ENCODE measurements at places on chromosomes 12 and 14.

GRCh38 chr12:125093681-125094330 lies 28.6 kb downstream of the AACS start:
- DNase-seq, result no peak

- peak; percentile 51 for DNase-seq
Measured at GRCh38 chr14:83556746-83557453, 1973.0 kb upstream of the FLRT2 start.

GRCh38 chr12:4322726-4323125 lies 1.7 kb downstream of the TIGAR start:
- DNase-seq, result no peak

GRCh38 chr12:15682826-15683225 lies 106.4 kb downstream of the EPS8 start:
- no peak for DNase-seq

GRCh38 chr14:65228956-65229747 lies 126.8 kb upstream of the MAX start:
- DNase-seq, result no peak

DNA sequence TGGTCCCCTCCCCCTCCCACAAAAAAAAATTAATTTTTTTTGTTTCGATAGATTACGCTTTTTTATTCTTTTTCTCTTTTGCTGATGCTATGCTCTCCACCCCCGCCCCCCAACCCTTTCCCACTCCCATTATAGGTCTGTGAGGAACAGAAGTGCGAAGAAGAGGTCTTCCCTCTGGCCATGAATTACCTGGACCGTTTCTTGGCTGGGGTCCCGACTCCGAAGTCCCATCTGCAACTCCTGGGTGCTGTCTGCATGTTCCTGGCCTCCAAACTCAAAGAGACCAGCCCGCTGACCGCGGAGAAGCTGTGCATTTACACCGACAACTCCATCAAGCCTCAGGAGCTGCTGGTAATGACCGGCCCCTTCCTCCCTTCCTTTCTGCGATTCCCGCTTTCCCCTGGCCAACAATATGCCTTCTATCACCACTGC lies 2.3 kb downstream of the CCND2 start:
- no peak for DNase-seq

- DNase-seq, result no peak
Measured at GRCh38 chr12:26870491-26871419, 37.8 kb upstream of the ITPR2 start.

- DNase-seq, result no peak
Measured at GRCh38 chr12:15712823-15713660, 76.1 kb downstream of the EPS8 start.

- no peak for DNase-seq
Measured at GRCh38 chr12:129700036-129700435, 203.8 kb downstream of the TMEM132D start.

GRCh38 chr14:37023875-37024565 lies 148.4 kb downstream of the SLC25A21 start:
- no peak for DNase-seq

DNA sequence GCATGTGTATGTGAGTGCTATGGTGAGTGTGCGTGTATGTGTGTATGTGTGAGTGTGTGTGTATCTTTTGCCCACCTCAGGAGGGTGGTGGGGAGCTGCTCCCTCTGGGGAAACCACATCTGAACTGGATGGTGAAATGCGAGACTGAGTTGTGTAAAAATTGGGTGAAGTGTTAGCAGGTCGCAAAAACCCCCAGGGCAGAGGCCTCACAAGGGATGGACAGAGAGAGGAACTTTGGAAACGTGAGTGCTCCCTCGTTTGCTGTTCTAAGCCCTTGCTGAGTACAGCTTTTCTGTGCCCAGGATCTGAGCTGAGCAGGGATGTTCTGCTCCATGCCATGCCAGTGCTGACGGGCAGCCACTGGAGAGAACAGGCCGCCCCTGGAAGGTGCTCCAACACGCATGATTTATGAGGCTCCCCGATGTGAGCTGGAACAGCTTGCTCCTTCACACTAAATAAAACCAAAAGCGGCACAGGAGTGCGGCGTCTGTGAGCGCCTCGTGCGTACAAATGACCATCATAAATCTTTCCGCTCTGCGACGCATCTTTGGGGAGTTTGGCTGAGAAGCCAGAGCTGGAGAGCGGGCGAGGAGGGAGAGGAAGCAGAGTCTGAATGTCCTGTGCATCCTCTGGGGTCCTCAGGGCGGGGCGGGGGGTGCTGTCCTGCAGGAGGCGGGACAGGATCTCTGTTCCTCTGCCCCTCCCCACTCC lies 14.1 kb upstream of the GALNT9 start:
- DNase-seq, result no peak

DNA sequence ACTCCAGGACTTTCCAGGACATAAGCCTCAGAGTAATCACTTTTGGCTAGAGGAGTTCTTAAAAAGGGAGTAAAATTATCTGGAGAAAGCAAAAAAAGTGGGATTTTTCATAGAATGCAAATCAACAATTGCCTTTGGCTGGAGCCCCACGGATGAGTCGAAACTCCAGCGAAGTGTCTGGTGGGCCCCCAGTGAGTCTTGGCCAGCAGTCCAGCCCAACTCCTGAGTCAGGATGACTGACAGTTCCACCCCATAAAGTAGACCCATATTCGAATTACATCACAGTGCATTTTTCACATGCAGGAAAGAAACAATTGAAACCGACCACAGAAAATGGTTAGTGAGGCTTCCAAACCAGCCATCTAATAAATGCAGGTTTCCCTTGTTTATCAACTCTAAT lies 265.7 kb downstream of the BCL11B start:
- DNase-seq, result no peak

- DNase-seq, result no peak
Measured at GRCh38 chr12:3427956-3428355, 63.0 kb upstream of the PRMT8 start.

GRCh38 chr12:50625029-50625925 lies 120.5 kb downstream of the DIP2B start:
- DNase-seq, result no peak

GRCh38 chr14:68541178-68541896 lies 251.5 kb downstream of the ZFP36L1 start:
- no peak for DNase-seq

DNA sequence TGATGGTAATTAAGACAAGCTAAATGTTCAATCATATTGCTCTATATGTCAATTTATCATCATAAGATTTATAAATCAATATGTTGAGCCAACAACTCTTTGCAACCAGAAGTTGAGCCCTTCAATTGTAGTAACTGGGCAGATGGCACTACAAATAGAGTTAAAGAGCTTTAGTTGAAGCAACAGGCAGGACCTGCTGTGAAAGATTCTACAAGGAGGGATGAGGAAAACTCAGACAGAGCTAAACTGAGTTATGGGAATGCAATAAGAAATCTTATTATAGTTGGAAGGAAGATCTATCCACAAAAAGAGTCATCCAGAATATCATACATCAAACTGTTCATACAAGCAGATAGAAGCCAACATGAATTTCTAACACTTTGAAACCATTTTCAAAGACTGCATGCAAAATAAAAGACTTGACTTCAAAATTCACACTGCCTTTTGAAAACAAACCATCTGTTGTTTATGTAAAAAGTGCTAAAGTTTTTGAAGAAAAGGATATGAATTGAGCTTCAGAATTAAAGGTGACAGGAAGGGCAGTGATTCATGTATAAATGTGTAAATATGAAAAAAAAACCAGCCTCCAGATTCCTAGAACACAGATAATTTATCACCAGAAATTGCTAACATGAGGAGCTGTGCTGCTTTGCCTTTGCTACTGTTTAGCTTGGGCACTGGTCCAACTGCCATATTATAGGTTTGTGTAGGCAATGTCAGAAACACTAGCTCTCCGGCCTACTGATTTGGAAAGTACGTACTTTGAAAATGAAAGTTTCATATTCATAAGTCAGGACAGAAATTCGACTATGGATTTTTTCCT lies 133.2 kb downstream of the SLC35F4 start:
- DNase-seq, result no peak

DNA sequence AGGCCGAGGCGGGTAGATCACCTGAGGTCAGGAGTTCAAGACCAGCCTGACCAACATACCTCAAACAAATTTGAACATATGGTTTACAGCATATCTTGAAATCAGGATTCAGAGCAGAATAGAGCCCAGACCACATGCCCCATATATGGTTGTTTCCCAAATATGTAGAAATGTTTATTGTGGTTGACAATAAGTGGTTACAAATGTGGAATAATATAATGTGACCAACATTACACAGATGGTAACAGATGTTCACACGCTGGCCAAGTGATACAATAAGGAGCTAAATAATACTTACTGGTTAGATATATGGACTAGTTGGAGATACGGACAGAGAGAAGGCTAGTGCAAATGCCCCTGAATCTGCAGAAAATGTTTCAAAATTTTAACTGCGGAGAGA lies 85.3 kb downstream of the MAPKAPK5 start:
- DNase-seq, result peak; percentile 6

DNA sequence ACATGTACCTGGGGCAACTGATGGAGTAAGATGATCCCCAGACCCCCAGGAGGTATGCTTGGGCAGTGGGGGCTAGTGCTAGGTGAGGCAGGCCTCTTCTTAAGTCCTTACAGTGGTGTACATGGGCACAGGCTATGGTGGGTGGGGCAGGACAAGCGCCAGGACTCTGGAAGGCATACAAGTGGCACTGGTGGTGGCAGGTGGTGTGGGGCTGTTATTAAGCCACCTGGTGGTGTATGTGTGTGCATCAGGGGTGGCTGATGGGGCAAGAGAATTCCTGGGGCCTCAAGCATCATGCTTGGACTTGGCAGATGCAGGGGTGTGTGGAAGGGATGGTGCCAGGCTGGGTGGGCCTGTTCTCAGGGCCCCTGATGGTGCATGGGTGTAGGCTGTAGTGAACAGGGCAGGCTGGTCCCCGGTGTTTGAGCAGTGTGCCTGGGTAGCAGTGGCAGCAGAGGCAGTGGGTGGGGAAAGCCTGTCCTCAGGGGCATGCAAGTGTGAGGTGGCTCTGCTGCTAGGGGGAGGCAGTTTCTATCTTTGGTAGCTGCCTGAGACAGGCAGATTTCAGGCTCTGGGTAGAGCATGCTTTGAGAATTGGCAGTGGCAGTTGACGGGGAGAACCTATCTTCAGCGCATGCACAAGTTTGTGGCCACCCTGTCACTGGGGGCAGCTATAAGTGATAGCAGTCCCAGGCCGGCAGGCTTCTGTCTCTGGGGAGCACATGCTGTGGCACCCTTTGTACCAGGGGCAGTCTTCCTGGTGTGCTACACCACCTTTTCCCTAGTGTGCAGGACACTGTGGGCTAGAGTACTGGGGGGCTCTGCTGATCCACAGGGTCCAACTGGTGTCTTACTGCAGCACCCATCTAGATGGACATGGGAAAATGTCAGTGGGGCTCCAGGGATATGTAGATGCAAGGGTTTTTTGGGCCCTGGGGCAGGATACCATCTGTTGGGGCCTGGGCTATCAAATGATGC lies 52.6 kb upstream of the ABCD2 start:
- no peak for DNase-seq

- DNase-seq, result no peak
Measured at GRCh38 chr12:117699575-117699974, 269.2 kb downstream of the KSR2 start.

DNA sequence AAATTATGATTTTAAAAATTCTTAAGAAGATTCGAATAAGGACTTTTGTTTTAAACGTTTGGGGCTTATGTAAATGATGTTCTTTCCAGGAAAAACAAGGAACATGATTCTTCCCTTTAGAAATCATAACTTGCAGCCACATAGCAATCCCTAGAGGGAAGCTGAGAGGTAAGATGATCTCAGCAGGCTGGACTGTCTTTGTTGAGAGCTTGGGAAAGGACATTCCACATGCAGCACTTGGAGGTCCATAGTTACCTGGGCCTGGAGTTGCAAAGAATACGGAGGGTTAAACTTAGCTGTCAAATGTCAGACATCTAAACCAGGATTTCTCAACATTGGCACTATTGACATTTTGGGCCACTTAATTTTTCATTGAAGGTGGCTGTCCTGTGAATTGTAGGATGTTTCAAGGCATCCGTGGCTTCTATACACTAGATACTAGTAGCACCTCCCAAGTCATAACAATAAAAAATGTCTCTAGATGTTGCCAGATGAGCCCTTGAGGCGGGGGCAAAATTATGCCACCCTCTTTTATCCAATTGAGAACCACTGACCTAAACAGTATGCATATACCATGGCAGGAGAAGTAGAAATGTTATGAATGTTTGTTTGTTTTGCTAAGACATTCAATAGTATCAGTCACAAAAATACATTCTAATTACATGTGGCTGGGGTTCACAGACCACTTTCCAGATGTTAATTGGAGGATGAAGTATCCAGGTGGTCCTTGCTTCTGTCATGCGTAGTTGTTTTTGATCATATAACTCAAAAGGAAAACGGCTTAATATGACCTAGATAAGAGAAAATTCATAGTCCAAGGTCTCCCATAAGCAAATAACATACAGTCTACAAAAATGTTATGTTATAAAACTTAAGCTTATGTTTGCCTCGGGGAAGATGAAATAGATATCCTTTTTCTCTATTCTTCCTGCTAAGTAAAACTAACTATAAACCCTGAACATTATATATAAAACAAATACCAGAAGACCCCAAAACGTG lies 30.5 kb downstream of the TTC6 start:
- DNase-seq, result peak; percentile 33

DNA sequence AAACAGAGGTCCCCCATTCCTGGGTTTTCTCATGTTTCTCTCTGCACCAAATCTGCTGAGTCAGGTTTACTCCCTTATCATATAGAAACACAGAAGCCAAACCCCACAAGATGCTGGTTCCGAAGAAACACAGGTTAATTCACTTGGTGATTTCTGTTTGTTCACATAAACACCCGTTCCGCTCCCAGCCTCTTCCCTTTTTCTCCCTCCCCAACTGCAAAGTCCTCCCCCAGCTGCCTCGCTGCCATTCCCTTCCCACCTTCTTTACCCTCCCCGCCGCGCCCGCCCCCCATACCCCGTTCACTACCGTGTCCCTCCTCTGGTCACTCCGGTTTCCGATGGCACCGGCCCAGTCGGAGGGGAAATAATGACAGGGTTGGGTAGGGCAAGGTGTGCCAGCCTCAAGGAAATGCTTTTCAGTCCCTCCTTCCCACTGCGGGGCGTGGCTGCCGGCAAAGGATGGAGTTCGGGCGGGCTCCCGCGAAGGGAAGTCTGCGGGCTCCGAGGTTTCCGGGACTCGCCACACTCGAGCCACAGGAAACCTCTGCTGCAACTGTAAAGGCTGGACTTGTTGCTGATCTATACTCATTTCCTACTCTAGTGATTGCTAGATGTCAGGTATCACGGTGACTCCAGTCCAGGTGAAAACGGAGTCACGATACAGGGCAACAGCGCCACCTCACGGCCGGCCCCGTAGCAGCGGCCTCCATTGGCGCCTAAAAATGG lies at the start of gene STYK1:
STYK1 (minus strand) TSS at position 394 of the 726 bp plus-strand sequence. CDS start 39,434 bp downstream, outside the sequence.
- DNase-seq, result peak; percentile 4

- peak; percentile 34 for DNase-seq
Measured at GRCh38 chr12:109833307-109834189, at the start of gene TRPV4. Gene TRPV4, minus strand, starts transcription at chr12:109833398. Its CDS starts 18,602 bp downstream, at chr12:109814796.

GRCh38 chr12:38053655-38054464 lies 262.7 kb upstream of the ALG10B start:
- no peak for DNase-seq
